ENCODE measurements at places on chromosomes 16 and 17.

DNA sequence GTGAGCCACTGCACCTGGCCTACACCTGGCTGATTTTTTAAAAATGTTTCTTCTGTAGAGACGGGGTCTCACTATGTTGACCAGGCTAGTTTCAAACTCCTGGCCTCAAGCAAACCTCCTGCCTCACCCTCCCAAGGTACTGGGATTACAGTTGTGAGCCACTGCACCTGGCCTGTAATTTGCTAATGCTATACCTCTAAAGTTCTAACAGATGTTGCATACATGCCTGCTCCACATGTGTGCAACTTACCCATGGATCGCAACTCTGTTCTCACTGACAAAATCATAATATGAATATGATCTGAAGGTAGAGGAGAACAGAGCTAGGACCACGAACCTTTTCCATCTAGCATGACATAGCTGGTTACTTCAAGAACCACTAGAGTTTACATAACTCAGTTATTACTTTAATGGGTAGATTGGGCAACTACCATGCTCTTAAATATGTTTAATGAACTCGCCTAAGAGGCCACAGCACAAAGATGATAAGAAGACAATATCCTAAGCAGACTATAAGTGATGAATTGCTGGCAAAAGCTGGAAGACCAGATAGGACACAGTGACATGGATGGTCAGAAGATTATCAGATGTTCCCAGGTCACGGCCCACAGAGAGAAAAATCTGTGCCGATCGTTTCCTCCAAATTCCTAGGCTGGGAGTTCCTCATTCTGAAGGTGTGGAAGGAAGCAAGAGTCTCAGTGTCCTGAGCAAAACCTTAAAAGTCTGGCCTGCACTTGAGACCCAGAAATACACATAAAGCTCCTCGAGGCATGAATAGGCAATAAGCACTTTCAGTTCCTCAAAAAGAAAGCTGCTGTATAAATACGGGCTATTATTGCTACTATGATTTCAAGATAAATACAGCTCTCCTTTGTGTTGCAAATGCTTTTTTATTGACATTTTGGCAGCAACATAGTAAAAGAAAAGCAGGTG is 53.6 kb upstream of the ICAM2 start:
- DNase-seq: no peak

DNA sequence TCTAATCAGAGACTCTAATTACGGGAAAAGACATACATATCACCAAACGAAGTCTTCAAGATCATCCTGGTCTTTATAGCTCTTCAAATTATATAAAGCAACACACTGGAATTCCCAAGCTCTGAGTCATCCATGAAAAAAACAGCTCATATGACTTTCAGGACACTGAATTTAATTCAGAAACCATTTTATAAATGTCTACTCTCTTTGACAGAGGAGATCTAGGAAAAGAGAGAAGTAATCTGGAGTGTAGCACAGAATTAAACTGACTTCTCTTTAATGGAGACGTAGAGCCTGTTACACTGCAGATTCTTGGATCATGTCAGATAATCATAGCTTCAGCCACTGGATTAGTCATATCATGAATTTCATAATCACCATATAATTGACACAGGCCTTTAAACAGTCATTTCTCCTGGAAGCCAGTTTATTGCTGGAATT is 86.8 kb upstream of the WSB1 start:
- DNase-seq: no peak

GRCh38 chr17:37787055-37787757 is 42.3 kb upstream of the HNF1B start:
- DNase-seq: no peak

DNA sequence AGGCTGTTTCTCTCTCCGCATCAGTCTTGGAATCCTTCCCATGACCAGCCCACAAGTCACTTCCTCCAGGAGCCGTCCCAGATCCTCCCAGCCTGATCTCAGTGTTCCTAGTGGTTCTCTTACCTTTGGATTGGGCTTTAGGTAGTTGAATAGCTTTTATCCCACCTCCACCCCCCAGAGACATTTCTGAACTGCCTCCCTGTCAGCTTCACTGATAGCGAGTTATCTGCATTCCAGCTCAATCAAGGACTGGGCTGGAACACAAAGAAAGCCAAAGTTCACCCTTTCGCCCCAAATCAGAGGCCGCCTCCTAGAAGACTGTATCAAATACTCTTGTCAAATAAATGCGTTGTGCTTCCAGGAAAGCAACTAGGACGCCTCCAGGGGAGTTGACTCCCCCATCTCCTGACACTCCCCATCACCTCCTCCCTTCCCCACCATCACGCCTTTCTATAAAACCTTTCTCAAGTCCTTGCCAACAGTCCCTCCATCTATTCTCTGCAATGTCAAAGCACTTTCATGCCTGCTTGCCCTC is 72.7 kb downstream of the TMEM132E start:
- no peak for DNase-seq

Measured in CD4-positive, alpha-beta T cell treated with Interleukin-10 for 1 hour (primary cell).